GM12878 (cell line): ENCODE measurements at places on chromosomes 6 and 20. TPM values are rescaled to one million over a fixed set of nuclear protein-coding genes. Genes with fewer than 3 reads are reported as not detected.

GRCh38 chr6:132863895-132864294 lies 49.5 kb downstream of the RPS12 start:
- no peak overlapping the region for H3K27ac ChIP-seq
- H3K36me3 ChIP-seq = no peaks in the 10 kb centered on the region
- no peaks in the 10 kb centered on the region for H3K4me1 ChIP-seq

GRCh38 chr6:79138146-79138545 lies 60.1 kb upstream of the PHIP start:
- no peaks in the 10 kb centered on the region for H3K27me3 ChIP-seq
- H3K27ac ChIP-seq = no peak overlapping the region
- DNase-seq = no peak
- H3K4me3 ChIP-seq = no peak overlapping the region
- H3K36me3 ChIP-seq = no peaks in the 10 kb centered on the region

DNA sequence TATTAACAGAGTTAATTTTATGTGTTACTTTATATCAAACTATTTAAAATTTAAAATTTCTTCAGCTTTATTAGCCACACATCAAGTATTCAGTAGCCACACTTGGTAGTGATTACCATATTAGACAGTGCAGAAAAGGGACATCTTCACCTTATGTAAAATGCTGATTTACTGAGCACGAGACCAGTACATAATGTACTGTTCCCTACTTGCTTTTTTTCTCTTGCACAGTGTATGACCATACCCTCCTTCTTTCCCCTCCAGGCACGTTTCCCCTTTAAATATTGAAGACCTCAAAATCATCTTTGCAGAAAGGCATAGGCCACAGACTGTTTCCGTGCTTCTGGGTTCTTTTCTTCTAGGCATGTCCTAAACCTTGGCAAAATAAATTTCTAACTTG lies 17.9 kb downstream of the DSTN start:
- no peak overlapping the region for H3K4me3 ChIP-seq
- no peaks in the 10 kb centered on the region for H3K27me3 ChIP-seq
- no peak overlapping the region for H3K27ac ChIP-seq
- no peak for DNase-seq
- no peaks in the 10 kb centered on the region for H3K4me1 ChIP-seq

DNA sequence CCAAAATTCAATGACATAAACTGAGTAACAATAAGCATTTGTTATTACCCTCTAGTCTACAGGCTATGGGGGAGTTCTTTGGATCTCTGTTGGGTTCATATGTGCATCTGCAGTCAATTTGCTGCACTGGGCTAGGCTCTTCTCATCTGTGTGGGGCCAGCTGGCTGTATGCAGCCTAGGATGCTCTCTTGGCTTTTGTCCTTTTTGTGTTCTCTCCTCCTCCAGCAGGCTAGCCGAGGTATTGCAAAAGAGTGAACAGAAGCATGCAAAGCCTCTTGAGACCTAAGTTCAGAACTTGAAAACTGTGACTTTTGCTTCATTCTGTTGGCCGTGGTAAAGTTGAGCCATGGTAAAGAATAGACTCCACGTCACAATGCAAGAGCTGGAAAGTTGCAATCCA lies 62.8 kb upstream of the FOXO3 start:
- H3K27ac ChIP-seq = no peak overlapping the region
- no peak for DNase-seq
- no peaks in the 10 kb centered on the region for H3K27me3 ChIP-seq
- no peaks in the 10 kb centered on the region for H3K36me3 ChIP-seq

GRCh38 chr6:127737009-127737486 lies 160.1 kb downstream of the C6orf58 start:
- H3K27ac ChIP-seq = no peak overlapping the region
- no peaks in the 10 kb centered on the region for H3K36me3 ChIP-seq
- no peaks in the 10 kb centered on the region for H3K27me3 ChIP-seq
- no peaks in the 10 kb centered on the region for H3K4me1 ChIP-seq
- DNase-seq = peak; percentile 12

GRCh38 chr6:120872262-120872578 lies 462.1 kb downstream of the TBC1D32 start:
- no peak overlapping the region for H3K27ac ChIP-seq
- H3K36me3 ChIP-seq = no peaks in the 10 kb centered on the region
- no peaks in the 10 kb centered on the region for H3K4me1 ChIP-seq
- DNase-seq = no peak
- no peaks in the 10 kb centered on the region for H3K27me3 ChIP-seq

OVOL2 gene
- polyA plus RNA-seq = not detected in 2 replicates

GRCh38 chr6:39572661-39573340 lies 152.4 kb downstream of the KIF6 start:
- no peaks in the 10 kb centered on the region for H3K36me3 ChIP-seq
- H3K27me3 ChIP-seq = no peaks in the 10 kb centered on the region
- no peak overlapping the region for H3K4me3 ChIP-seq
- DNase-seq = no peak

- no peak for DNase-seq
- H3K27ac ChIP-seq = no peak overlapping the region
- peak overlapping the region; percentile 63 for H3K4me3 ChIP-seq
Measured at GRCh38 chr20:2207770-2208097, 88.1 kb upstream of the TGM3 start.

GRIK2 gene
- polyA plus RNA-seq = not detected in 2 replicates

LY6G6C gene
- not detected in 2 replicates for polyA plus RNA-seq

- peaks cover 2% of the 10 kb centered on the region; the same call in 1 of the 2 replicates for H3K27me3 ChIP-seq
- DNase-seq = no peak
- H3K4me1 ChIP-seq = no peaks in the 10 kb centered on the region
- H3K4me3 ChIP-seq = no peak overlapping the region
Measured at GRCh38 chr20:62578294-62578897, 63.9 kb upstream of the SLCO4A1 start.

GRCh38 chr20:13486694-13487093 lies 152.0 kb downstream of the TASP1 start:
- no peaks in the 10 kb centered on the region for H3K36me3 ChIP-seq
- no peaks in the 10 kb centered on the region for H3K4me1 ChIP-seq
- no peaks in the 10 kb centered on the region for H3K27me3 ChIP-seq
- no peak for DNase-seq
- no peak overlapping the region for H3K27ac ChIP-seq

SLC16A10 gene
- 1.4 and 2.3 TPM in 2 replicates for polyA plus RNA-seq
